ENCODE measurements at places on chromosomes 4 and X.

GRCh38 chr4:137156054-137156453, 376.2 kb downstream of the PCDH18 start:
- DNase-seq: no peak

DNA sequence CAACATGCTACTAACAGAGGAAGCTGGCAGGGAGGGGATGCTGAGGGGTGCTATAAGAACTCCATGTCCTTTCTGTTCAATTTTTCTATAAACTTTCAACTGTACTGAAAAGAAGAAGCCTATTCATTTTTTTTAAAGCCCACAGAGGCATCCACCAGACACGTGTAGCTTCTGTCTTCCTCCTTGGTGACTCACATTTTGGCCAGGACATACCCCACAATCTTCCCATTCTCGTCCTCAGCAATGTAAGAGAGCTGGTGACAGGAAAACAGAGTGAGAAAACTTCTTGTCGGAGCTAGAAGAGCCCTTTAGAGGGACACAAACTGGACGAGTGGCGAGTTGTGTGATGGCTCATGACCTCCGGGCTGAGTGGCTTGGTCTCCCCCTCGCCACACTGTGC, 1.1 kb downstream of the NAA10 start:
- DNase-seq: no peak

- no peak for DNase-seq
Measured at GRCh38 chr4:14018191-14018853, 390.8 kb upstream of the BOD1L1 start.

GRCh38 chr4:102217345-102217744, 127.9 kb downstream of the SLC39A8 start:
- DNase-seq: no peak

All from CD4-positive, alpha-beta T cell treated with Interleukin-1 beta for 1 hour (primary cell).